Stimulated activated CD4-positive, alpha-beta T cell treated with anti-CD3 and anti-CD28 coated beads, Interleukin-1b, Interleukin-23, amount 100 ng/mL, for 4 hours (primary cell): ENCODE measurements at places on chromosomes 5 and 9.

DNA sequence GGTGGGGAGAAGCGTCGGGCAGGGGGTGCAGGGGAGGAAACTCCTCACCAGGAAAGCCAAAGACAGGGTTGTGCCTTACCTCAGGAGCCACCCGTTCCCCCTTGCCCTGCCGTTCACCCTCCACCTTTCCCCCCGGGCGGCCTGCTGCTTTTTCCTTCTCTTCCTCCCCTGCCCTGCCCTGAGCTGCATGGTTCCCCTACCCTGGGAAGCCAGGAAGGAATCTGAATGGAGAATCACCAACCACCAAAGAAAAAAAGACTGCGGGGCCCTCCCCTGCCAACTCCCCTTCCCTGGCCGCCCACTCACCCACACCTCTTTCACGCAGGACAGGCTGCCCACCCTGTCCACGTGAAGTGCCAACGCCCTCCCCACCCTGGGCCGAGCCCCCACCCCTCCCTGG, 820 bp upstream of the NFX1 start:
- no peak for DNase-seq

GRCh38 chr9:36762958-36763357, 190.3 kb downstream of the MELK start:
- no peak for DNase-seq

DNA sequence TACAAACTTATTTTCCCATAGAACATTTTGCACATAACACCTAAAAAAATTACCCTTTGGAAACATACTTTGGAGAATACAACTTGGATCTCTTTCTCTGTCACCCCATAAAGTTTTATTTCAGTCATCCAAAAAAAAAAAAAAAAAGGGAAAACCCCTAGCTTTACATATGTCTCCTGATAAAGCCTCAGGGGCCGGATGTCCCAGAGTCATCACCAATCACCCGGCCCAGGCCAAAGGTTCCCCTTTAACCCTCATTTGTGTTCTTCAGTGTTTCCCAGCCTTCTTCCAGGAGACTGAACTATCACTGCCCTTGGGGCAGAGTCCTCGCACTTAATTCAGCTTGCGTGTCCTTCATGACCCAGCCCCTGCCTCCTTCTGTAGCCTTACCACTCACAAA, 28.8 kb downstream of the ANXA6 start:
- no peak for DNase-seq

- no peak for DNase-seq
Measured at GRCh38 chr5:125004009-125004408, 257.6 kb upstream of the ZNF608 start.

GRCh38 chr9:108761655-108762347, 94.0 kb downstream of the ACTL7B start:
- DNase-seq, result peak; percentile 6
